Fibroblast of the conjunctiva (primary cell): ENCODE measurements at places on chromosomes 3 and 15.

DNA sequence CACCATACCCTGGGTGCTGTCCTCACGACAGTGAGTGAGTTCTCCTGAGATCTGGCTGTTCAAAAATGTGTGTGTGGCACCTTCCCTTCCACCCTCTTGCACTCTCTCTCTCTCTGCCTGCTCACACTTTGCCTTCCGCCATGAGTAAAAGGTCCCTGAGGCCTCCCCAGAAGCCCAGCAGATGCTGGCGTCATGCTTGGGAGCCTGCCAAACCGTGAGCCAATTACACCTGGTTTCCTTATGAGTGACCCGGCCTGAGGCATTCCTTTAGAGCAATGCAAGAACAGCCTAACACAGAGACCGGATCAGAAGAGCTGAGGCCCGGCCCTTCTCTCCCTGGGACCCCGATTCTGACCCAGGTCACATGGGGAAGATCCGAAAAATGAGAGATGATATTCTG is 15.4 kb downstream of the TMEM44 start:
- no peak for DNase-seq

DNA sequence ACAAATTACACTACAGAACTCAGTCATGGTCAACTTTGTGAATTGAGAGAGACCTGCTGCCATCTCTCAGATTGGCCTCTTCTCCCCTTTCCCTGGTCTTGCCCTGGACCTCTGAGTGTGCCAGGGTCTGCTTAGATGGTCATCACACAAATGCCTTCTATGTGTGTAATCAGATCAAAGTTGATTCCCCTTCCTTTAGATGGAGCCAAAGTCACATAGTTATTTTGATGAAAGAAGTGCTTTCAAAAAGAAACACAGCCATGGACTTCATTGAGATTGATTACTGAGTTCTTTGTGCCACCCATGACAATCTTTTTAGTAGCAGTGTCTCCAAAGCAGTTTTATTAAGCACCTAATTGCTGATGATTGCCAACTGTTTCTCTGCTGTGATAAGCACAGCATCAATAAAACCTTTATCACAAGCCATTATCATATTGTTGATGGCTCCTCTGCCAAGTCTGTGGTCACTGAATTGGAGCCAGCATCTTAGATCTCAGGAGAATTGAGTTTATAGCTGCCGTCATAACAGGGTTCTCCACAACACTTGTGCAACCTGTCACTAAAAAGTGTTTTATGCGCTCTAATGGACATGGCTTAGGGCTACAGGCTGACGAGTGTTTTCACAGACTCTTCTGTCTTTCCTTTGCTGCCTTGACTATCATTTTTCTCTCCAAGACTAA is 149.7 kb upstream of the NUDT16 start:
- no peak for DNase-seq

- DNase-seq: no peak
These were observed 111.9 kb downstream of the MECOM start for GRCh38 chr3:169551646-169552045.

DNA sequence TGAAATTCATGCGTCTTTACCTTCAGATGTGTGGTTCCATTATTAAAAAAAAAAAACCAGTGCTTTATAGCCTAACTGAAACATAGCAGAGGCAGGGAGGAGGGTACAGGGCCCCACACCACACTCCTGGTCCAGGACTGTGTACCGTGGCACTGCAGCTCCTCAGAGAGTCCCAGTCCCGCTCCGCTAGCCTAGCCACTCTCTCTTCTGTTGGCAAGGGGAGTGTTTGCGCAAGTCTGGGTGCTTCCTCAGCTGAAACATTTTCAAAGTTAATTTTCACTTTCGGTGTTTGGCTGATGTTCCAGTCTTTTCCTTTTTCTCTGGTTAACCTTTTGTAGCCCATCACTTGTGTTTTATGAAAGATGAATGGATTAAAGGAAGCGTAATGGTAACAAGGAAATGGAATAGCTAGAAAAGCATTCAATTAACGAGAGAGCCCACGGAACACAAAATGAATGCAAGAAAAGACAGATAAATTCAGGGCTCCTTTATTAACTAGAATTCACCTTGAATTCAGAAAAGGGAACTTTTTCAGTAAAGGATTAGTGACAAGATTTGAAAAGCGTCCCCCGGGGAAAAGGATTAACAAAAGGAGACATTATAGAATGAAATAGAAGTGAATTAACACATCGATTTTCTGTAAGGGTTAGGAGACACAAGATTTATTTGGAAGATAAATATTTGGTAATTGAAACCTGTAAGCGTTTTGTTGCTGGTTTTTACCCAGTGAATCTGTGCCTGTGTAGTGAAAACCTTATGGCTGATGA is 177.0 kb downstream of the CACNA2D3 start:
- no peak for DNase-seq

- no peak for DNase-seq
These were observed 1.8 kb upstream of the ROPN1B start for GRCh38 chr3:125967156-125967555.

DNA sequence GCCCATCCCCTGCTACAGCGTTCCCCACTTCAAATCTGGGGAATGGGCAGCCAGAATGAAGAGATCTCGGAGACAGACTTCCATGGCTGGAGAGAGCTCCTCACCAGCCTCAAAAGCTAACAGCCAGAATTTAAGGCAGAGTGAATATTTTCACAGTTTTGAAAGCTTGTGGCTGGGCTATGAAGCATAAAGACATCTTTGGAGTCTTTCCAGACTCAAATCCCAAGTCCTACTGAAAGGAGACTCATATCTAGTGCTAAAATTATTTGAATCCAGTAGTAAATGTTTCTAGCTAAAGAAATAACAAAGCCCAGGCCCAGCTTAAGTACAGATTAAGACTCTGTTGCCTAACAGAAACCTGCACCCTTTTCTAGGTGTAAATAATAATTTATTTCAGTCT is 628.4 kb upstream of the ALCAM start:
- DNase-seq: no peak

- DNase-seq: no peak
These were observed 71.8 kb upstream of the HACD2 start for GRCh38 chr3:123656691-123657090.

GRCh38 chr15:65312400-65312916 is 8.0 kb downstream of the RNU5B-1 start:
- no peak for DNase-seq

DNA sequence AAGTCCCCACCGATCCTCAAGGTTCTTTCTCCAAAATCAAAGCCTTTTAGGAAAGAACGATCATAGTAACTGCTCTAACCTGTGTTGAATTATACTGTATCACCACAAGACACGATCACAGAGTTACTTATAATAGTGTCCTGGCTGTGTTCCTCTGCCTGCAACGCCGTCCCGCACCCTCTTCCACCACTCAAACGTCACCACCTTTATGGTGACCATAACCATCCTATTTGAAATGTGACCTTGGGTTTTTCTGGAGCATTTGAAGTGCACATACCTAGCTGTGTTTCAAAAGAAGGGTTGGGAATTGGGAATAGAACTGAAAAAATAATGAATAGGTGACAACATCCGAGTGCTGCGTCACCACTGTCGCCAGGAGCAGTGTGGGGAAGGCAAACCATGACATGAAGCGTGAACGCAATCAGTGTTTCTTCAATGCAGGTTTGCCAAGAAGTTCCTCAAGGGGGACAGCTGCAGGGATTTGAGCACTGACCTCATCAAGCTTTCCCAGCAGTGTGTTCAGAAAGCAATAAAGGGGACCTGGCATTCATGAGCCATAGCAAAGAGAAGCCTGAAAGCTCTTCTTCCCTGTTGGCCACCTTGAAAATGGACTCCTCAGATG is 769 bp upstream of the SELENOS start:
- DNase-seq: no peak

GRCh38 chr15:55230051-55230670 is 33.4 kb upstream of the RSL24D1 start:
- no peak for DNase-seq

- DNase-seq: no peak
These were observed 36.9 kb downstream of the TSPAN3 start for GRCh38 chr15:77033729-77034671.

- DNase-seq: no peak
These were observed 2.2 kb downstream of the NPTN start for GRCh38 chr15:73630921-73631362.

DNA sequence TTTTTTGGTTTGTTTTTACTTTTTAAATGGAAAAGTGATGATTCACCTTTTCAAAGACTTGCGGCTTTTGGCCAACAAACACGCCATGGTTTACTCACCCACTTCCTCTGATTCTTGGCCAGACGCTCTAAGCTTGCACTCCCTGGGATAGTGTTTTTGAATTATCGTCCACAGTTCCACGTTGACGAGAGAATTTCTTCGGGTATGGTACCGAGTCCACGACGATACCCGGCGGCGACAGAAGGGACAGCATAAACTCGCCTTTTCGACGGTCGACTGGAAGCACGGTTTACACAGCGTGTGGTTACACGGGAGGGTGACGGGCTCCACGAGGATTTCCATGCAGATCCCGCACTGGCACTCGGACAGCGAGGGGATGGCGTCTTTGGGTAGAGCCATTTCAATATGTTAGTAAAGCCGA is 783 bp downstream of the RNF168 start:
- peak; percentile 65 for DNase-seq
